ENCODE measurements at places on chromosomes 11 and 22. TPM values are rescaled to one million over a fixed set of nuclear protein-coding genes. Genes with fewer than 3 reads are reported as not detected.

- no peaks in the 10 kb centered on the region for H3K36me3 ChIP-seq
- DNase-seq: no peak
- no peaks in the 10 kb centered on the region for H3K4me1 ChIP-seq
Measured at GRCh38 chr11:6625156-6625831, 6.1 kb upstream of the TPP1 start.

GRCh38 chr11:92826603-92827002 lies 142.8 kb upstream of the MTNR1B start:
- no peak for DNase-seq
- H3K36me3 ChIP-seq: no peaks in the 10 kb centered on the region

- H3K27ac ChIP-seq: no peak overlapping the region
- H3K27me3 ChIP-seq: peaks cover 13% of the 10 kb centered on the region
- no peak for DNase-seq
Measured at GRCh38 chr22:44739024-44739423, 13.4 kb upstream of the ARHGAP8 start.

DNA sequence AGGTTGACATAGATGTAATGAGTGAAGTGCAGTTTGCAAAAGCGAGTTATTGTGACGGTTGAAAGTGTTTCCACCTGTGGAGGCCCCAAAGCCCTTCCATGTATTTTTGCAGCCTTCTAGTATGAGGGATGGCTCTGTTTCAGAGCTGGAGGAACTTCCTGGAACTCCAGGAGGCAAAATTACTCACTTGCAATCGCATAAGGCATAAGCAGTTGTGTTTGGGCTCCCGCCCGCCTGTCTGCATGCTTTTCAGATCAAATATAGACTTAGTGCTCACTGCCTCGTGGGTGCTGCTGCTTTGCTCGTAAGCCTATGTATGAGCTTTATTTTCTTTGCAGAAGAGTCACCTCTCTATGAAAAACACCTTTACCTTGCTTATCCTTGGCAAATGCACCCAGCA lies 146.8 kb upstream of the LARGE1 start:
- no peak for DNase-seq
- no peak overlapping the region for H3K4me3 ChIP-seq
- H3K27me3 ChIP-seq: no peaks in the 10 kb centered on the region
- H3K27ac ChIP-seq: no peak overlapping the region

GRCh38 chr11:58999291-58999680 lies 60.0 kb downstream of the GLYATL1 start:
- no peaks in the 10 kb centered on the region for H3K36me3 ChIP-seq
- no peaks in the 10 kb centered on the region for H3K4me1 ChIP-seq

DNA sequence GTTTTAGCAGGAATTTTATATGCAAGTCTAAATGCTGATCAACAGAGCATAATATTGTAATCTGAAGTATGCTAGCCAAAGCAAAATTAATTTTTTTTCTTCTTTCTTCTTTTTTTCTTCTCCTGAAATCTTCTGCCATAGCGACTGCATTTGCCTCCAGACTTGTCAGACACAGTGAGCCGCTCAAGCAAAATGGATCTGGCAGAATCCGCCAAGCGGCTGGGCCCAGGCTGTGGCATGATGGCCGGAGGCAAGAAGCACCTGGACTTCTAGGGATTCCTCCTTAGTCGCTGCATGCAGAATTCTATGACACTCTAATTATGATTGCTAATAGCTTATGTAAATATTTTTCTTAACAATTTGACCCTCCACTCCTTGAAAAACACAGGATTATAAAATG lies 27.9 kb downstream of the PAX6 start:
- no peak overlapping the region for H3K4me3 ChIP-seq
- no peak for DNase-seq
- H3K27me3 ChIP-seq: no peaks in the 10 kb centered on the region
- no peaks in the 10 kb centered on the region for H3K4me1 ChIP-seq

CAPN5 gene
- total RNA-seq: 12.3 TPM

- no peak overlapping the region for H3K4me3 ChIP-seq
- H3K27me3 ChIP-seq: no peaks in the 10 kb centered on the region
Measured at GRCh38 chr11:64338716-64339115, 1.3 kb upstream of the CCDC88B start.

DNA sequence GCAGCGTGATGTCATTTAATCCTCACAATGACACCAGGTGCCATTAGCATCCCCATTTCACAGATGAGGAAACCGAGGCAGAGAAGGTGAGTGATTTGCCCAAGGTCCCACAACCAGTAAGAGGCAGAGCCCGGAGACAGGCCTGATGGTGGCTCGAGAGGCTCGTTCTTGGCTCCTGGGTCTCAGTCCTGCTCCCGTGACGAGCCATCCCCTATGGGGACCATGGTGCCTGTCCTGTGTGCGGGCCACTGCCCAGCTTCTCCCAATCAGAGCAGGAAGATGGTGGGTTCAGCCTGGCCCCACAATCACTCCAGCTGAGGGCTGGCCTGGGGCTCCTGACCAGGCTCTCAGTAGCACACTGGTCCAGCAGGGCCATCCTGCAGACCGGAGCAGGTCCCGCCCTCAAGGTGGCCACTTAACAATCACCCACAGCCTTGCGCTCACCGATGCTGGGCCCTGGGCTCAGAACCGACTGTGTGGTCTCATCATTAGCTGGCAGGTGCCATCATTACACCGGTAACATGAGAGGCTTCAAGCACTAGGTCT lies 3.6 kb downstream of the ALDH3B1 start:
- H3K4me1 ChIP-seq: peaks cover 40% of the 10 kb centered on the region
- H3K27me3 ChIP-seq: no peaks in the 10 kb centered on the region
- peaks cover 6% of the 10 kb centered on the region for H3K36me3 ChIP-seq

CD44 gene
- 660 TPM for total RNA-seq

TBX10 gene
- total RNA-seq: not detected

GRCh38 chr11:124752471-124753102 lies 532 bp upstream of the VSIG2 start:
- H3K4me3 ChIP-seq: no peak overlapping the region
- H3K36me3 ChIP-seq: no peaks in the 10 kb centered on the region
- no peak for DNase-seq
